ENCODE measurements at places on chromosomes 12 and 14.

DNA sequence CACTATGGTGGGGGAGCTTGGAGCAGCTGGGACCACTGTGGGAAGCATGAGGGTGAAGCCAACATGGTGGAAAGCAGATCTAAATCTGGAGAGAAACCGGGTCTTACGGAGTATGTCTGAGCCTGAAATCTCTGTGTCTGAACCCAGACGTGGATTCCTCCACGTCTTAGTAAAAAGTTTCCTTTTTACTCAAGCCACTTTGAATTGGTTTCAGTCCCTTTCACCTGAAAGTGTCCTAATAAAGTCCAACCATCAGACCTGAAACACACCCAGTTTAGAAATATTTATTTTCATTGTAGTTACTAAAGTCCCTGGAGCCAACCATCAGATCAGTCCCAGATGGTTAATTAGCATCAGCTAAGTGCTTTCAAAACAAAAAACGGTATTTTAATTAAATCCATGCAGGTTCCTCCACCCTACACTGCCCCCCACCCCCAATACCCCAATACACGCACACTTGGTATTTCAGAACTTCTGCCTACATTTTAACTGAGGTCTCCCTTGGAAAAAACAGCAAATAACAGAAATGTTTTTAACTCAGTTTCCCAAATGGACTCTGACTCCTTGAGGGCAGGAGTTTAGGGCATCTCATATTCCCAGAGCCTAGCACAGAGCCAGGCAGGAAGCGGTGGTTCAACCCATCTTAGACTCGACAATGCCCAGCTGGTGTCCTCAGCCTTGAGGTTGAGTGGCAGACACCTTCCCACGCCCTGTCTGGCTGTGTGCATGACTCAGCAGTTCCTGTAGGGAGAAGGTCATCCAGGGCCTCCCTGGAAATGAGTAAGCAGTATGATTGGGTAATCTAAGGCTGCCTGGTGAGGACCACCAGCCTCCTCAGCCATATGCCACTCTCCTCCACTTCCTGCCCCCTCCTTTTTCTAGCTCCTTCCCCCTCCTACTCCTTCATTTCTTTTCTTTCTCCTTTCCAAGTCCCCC lies 175.8 kb downstream of the TTC8 start:
- DNase-seq, result peak; percentile 37

GRCh38 chr14:100839681-100840111 lies 13.8 kb downstream of the MEG3 start:
- no peak for DNase-seq

DNA sequence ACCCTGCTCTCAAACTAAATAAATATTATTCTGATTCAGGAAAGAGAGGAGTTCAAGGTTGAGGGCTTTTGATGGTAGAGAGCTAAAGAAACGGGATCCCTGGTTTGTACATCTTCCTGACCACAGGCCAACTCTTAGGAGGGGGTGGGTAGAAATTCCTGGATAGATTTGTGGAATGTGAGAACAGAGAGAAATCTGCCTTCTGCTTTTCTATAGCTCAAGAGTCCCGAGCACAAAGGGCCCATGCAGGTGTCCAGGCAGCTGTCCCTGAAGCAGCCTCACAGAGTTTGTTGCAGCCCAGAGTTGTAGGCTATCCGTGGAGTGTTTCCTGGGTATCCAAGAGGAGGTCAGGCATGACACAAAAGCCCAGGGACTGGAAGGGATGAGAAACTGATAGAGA lies 198.6 kb downstream of the BCAT1 start:
- no peak for DNase-seq

- DNase-seq, result no peak
Observed at GRCh38 chr14:70785556-70785955, 23.8 kb downstream of the MAP3K9 start.

Measured in hematopoietic multipotent progenitor cell treated with erythropoietin and hydrocortisone succinate and interleukin-3 and kit ligand, for 17 days (in vitro differentiated cells).